AG04450 (cell line): ENCODE measurements at places on chromosomes 16 and 17.
A peak's percentile ranks its signal among the peaks of the same experiment; 100 is the strongest.

GRCh38 chr17:45782889-45783592 lies 1.1 kb upstream of the CRHR1 start:
- DNase-seq: no peak

DNA sequence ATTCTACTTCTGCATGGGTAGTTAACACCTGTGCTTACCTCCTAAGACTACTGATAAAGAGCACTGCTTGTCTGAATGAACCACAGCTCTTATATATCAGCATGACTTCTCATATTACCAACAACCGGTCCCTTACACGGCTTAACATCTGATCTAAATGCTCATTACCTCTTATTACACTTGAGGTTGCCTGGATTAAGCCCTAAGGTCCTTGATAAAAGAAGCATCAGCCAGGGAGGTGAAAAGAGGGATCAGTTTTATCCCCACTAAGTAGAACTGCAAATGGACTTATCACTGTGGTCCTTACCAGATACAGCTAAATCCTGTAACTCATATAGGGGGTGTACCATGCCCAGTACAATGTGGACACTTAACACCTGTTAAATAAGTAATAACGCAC lies 8.2 kb upstream of the RSKR start:
- DNase-seq: no peak

GRCh38 chr16:68117884-68118283 lies 32.7 kb downstream of the NFATC3 start:
- DNase-seq: no peak

DNA sequence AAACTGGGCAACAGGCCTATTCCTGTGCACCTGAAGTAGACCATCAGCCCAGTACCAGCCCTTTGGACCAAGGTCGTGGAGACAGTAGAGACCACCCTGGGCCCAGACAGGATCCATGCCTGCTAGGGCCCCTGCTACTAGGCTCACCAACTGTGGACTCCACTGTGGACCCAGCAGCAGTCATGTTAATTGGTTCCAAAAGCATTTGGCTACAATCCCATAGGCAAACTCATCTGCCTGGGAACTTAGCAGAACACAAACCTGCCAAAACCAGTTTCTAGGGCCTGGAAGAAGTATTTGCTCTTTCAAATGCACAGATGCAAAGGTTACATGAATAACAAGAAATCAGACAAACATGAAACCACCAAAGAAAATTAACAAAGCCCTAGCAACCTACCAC lies 53.1 kb downstream of the ACSM2A start:
- no peak for DNase-seq

DNA sequence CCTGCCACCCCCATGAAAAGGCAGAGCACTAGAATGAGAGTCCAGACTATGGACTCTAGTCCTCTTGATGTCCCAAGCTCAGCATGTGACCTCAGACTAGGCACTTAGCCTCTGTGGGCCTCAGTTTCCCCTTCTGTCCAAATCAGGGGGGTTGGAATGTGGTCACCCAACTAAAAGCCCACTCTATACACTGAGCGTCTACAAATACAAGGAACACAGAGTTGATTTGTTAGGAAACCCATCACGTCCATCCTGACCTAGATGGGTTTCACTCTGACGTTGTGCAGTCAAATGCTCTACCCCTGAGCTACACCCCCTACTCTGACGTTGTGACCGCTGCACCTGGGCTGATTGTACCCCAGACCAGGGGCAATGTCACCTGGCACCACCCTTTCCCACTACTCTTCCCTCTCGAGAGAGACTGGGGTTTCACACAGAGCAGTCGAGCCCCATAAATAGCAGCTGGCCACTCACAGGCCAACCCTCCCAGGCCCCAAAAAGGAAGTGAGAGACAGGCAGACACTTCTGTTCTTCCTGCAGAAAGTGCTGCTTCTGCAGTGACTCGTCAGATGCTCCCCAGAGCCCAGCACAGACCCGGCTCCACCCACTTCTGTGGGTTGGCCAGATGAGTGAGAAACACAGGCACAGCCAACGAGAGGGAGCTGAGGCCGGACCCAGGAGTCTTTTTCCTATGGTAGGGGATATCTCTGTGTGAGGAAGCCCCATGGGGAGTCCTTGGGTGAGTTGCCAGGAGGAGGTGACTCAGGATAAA lies 16.1 kb upstream of the TNFRSF13B start:
- peak; percentile 27 for DNase-seq

DNA sequence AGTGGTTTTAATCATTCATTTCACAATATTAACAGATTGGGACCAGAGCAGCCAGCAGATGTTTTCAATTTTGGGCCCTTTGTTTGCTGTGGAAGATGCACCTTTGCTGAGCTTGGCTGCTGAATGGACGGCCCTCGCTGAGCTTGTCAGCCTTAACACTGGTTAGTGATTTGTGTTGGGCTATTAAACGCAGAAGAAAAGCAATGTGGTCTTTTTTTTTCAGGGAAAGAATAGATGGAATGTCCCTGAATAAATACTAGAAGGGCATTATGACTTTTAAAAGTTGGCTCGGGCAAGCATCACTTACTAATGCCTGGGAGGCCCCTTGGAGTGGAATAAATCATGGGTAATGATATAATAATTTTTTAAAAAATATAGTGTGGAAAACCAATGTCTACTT lies 297.0 kb downstream of the MAP2K6 start:
- DNase-seq: no peak

GRCh38 chr16:19609359-19609758 lies 53.9 kb downstream of the VPS35L start:
- DNase-seq: no peak

- DNase-seq: no peak
Observed at GRCh38 chr17:17021194-17021863, 20.9 kb upstream of the MPRIP start.
